ENCODE measurements at places on chromosomes 7 and 10.
A peak's percentile ranks its signal among the peaks of the same experiment; 100 is the strongest.

GRCh38 chr10:113743594-113743993 lies 7.9 kb upstream of the PLEKHS1 start:
- no peak for DNase-seq

GRCh38 chr7:91187061-91187460 lies 77.2 kb upstream of the FZD1 start:
- DNase-seq, result no peak

GRCh38 chr10:79143879-79144278 lies 75.1 kb downstream of the ZMIZ1 start:
- DNase-seq, result no peak

DNA sequence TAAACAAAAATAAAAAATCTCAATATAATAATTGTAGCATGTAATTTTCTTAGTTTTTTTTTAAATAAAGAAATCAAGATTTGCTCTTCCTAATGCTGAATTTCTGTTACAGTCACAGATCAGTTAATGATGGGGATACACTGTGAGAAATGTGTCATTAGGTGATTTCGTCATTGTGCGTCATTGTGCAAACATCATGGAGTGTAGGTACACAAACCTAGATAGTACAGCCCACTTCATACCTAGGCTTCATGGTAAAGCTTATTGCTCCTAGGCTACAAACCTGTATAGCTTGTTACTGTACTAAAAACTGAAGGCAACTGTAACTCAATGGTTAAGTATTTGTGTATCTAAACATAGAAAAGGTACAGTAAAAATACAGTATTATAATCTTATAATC lies 74.4 kb upstream of the LSM8 start:
- DNase-seq, result no peak

GRCh38 chr10:104766341-104766740 lies 125.3 kb downstream of the SORCS3 start:
- DNase-seq, result peak; percentile 19

DNA sequence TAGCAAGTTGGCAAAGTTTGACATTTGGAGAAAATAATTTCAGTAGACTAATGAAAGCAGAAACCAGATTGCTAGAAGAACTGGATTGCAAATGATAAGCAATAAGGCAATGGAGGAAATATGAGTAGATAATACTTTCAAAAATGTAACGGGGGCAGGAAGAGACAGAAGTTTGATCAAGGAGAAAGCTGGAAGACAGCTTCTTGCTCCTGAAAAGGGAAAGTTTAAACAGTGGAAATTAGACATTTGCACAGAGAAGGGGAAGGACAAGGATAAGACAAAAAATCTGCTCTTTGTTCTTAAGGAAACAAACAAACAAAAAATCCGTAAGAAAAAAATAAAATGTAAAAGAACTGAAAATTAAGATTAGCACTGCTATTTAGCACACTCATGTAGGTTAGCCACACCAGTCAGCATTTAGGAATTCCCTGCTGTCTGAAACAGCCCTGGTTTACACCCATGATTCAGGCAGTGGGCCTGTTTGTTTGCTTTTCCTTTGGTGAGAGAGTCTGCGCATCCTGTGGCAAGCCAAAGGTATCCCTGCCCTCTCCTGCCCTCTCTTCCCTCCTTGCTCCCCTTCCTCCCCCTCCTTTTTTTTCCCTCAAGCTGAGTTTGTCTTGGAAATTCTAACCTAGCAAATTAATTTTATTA lies 104.3 kb upstream of the CAV2 start:
- DNase-seq, result peak; percentile 90

GRCh38 chr7:43077732-43078391 lies 34.6 kb upstream of the HECW1 start:
- peak; percentile 19 for DNase-seq

- DNase-seq, result no peak
Measured at GRCh38 chr10:133180965-133181639, 21.1 kb downstream of the KNDC1 start.

DNA sequence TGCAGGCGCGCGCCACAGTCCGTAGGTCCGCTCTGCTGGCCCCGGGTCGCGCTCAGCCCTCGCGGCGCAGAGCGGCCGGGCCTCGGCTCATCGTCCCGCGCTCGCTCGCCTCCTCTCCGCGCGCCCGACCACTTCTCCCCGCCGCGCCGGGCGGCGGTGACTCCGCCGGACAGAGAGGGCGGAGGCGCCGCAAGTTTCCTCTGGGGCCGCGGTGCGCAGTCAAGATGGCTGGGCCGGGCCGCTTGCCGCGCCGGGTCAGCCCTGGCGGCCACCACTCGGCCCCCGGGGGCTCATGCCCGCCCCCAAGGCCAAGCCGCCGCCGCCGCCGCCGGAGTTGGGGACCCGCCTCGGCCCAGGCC lies 441 bp downstream of the FZD8 start:
- peak; percentile 38 for DNase-seq

DNA sequence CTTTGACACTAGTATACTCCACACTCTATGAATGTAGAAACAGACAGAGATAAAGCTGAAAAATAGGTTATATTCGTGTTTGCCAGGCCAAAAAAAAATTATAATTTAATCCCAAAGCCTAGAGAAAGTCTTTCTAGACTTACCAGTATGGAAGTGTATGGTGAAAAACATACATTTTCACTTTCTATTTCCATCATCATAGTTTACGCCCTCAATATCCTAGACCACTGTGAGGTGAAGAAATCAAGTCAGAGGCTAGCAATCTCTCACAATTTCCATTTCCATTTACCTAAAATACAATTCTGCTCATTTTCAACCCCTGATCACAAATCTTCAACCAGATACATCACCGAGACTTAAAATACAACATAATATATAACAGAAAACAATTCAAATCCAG lies 16.2 kb downstream of the GPR22 start:
- DNase-seq, result no peak

- peak; percentile 35 for DNase-seq
Measured at GRCh38 chr10:5659702-5660528, 6.5 kb downstream of the ASB13 start.

DNA sequence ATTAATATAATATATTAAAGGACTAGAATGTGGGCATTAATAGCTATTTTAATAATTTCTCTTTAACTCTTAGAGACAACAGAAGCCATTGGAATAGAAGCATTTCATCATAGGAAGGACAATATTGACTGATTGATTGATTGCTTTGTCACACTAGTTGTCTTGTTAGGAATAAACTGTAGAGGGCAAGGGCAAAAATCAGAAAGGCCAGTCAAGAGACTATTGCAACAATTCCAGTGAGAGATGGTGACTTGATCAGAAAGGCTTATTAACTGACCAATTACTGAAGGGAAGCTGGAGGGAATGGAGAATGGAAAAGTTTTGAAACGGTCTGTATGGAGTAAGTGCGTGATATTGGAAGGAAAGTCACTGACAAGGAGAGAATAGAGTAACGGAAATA lies 87.3 kb downstream of the RUNDC3B start:
- DNase-seq, result no peak

DNA sequence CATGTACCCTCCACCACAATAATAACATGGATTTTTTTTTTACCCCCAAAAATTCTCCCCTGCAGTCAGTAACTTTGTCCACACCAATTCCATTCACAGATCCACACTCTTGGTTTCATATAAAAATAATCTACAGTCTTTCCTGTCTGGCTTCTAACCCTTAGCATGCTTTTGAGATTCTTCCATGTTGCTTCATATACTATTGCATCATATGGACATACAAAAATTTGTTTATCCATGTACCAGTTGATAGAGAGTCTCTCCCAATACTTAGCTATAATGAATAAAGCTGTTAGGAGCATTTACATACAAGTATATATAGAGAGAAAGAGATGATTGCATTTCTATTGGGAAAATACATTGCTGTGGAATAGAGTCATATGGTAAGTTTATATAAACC lies 575.0 kb downstream of the XPNPEP1 start:
- no peak for DNase-seq

DNA sequence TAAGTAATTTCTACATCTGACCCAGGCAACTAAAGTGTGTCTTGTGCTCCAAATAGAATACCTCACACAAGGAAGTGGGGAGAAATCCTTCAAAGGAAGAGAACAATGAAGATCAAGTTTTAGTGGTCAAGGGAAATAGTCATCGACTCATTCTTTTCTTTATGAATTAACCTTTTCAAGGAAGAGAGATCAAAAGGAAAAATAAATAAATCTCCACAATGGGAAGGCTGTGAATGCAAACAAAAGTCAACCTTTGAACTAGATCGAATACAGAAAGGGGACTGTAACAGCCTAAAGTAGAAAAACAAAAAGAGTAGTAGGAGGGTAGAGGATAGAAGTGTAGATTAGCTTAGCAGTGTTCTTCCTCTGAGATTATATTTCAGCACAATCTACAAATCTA lies 274.6 kb upstream of the COBL start:
- DNase-seq, result no peak

DNA sequence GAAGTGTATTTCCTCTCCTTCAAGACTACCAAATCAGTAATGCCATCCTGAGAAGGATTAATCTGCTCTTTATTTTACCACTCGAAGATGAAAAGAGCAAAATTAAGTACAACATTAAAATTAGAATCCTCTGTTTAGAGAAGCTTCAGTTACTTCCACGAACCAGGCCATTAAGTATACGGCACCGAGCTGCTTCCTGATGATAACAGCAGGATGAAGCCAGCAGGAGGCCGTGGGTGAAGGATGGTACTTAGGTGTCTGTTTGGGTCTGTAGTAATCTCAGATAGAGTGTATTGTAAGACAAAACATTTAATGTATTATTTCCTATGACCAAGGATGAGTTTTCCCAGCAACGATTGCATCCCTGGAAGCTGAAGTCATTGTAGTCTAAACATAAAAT lies 362.8 kb downstream of the SFMBT2 start:
- no peak for DNase-seq

DNA sequence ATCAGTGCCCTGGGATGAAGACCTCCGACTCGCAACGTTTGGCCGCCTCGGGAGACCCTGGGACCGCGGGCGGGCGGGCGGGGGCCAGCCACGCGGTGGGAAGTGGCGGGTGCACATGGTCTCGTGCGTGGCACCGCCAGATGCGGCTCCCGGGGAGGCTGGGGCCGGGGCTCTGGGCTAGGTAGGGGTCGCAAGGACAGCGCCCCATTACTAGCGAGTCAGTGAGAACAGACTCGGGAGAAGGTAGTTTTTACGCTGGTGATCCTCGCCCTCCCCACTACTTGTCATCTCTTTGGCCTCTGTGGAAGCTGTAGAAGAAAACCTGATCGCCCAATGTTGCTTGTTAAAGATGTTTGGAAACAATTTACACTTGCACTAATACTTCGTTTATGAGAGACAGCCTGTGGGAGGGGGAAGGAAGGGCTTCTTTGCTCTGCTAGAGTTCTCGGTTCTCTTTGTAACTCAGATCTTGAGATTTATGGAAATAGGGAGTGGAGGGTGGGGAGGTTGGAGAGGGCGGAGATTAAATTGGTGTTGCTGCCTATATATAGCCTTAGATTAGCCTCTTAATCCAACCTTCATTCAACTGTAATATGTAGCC lies 591 bp downstream of the BZW2 start:
- DNase-seq, result no peak

GRCh38 chr7:78203042-78203720 lies 404.6 kb downstream of the PHTF2 start:
- no peak for DNase-seq

DNA sequence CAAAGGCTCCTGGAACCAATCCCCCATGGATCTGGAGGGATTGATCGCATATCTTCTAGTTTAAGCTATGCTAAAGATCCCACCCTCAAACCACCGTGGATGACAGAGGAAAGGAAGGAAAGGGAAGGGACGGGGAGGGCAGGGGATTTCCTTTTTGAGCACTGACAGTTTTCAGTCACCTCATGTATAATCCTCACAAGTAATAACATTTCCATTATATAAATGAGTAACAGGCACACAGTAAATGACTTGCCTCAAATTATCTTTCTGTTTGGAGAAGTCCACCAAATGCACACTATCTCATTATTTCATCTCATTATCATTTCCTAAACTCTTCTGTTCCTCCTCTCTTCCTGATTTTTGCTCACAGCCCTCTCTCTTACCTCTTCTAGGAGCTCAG lies 127.1 kb upstream of the AOAH start:
- no peak for DNase-seq

- DNase-seq, result no peak
Measured at GRCh38 chr7:78191475-78192079, 393.0 kb downstream of the PHTF2 start.

DNA sequence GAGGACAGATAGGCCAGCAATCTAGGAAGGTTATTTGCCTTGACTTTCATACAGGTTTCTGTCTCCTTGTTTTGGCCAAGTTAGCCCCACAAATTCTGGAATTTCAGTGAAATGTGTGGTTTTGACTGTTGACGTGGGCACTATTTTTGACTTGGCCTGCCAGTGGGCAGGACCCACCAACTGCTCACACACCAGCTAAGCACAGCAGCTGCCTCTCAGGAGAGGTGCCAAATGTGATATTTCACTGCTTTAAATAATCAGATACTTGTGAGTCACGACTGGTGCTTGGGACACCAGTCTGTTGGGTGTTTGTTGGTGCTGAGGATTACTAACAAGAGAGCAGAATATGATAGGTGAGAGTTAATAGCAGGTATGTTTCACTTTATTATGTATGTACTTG lies 409.7 kb upstream of the MTPN start:
- no peak for DNase-seq

DNA sequence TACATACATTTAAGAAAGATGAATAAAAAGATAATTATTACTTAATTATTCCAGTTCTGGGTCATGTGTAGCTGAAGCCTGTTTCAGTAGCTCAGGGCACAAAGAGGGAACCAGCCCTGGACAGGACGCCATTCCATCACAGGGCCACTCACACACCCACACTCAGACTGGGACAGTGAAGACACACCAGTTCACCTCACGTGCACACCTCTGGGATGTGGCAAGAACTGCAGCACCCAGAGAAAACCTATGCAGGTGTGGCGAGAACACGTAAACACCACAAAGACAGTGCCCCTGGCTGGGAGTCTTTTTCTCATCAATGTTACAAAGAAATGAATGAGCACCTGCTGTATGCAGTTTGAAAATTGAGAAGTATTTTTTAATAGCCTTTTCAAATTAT lies 1.6 kb upstream of the IDI1 start:
- DNase-seq, result no peak

DNA sequence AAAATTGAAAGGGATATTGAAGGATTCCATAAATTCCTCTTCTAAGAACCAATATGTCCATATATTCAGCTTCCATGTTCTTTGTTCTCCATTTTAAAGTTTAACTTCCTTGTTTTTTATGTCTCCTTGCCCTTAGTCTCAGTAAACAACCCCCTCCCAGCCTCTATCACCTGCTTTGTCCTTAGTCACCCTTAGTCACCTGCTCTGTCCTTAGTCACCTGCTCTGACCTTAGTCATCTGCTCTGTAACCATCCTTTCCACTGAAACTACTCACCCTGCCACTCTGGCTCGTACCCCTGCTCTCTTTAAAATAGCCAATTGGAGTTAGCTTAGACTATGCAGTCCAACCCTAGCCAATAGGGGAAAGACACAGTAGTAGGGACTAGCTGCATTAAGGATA lies 136.2 kb upstream of the TMEM106B start:
- no peak for DNase-seq

- DNase-seq, result no peak
Measured at GRCh38 chr10:49429458-49429857, 33.6 kb upstream of the DRGX start.
